Activated naive CD4-positive, alpha-beta T cell treated with Interleukin-2 at 50 U/mL for 16 hours (primary cell): ENCODE measurements at places on chromosomes 12 and 14.
A peak's percentile ranks its signal among the peaks of the same experiment; 100 is the strongest.

DNA sequence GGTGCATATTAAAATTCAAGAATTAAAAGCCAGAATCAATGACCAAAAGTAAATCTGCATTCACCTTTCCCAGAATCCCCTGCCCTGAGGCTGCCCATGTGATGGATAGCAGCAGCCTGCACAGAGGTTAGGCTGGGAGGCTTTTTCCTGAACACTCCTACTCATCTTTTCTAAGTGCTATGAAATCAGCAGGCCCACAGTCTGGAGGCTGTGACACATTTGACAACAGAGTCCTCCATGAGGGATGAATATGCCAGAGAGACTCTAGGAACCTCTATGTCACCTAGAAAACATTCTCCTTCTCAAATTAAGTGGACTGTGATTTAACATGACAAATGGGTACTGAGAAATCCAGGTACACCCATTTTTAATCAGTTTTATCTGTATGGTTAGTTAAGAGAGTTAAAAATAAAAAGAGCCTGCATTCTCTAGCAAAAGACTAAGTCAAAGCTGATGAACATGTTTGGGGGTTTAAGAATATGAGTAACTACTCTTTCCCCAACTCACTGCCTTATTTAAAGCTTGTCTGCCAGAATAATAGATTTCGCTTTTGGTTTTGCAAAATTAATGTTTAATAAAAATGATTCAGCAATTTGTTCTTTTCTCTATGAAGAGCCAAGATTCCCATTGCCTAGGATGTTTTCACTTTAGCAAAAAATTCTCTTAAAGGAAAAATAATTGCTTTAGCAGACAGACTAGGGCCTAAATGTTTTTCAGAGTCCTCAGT lies 115.0 kb downstream of the RTN1 start:
- DNase-seq, result no peak

DNA sequence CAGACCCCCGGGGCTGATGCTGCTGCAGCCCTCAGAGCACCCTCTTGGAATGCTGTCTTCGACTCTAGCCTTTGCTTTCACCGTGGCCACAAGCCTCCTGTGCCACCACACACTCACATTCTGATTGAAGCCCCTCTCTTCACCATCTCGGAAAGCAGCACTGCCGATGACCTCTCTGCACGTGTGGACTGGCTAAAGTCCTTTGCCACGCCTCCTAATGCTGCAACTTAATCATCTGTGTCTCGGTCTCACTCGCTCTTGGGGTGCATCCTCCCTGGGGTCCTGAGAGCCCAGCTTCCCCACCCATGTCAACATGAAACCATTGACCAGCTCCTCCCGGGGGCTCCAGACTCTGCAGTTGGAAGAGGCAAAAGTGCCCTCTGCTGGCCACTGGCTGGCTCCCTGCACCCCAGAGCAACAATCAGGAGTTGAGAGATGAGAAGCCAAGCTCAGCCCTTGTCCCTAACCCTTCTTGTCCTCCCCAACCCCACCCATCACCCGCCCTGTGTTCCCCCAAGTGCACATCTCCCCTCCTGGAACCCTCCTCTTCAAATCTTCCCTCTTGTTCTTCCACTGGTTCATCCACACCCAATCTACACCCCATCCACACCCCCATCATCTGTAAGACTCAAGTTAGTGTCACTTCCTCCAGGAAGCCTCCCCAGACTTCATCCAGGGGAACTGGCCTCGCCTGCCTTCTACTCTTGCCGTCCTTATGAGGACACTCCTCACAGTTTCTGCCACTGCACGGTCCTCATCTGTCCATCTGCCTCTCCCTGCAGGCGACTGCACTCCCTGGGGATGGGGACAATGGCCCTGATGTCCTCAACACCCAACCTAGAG lies 23.6 kb upstream of the FAM181A start:
- DNase-seq, result no peak

DNA sequence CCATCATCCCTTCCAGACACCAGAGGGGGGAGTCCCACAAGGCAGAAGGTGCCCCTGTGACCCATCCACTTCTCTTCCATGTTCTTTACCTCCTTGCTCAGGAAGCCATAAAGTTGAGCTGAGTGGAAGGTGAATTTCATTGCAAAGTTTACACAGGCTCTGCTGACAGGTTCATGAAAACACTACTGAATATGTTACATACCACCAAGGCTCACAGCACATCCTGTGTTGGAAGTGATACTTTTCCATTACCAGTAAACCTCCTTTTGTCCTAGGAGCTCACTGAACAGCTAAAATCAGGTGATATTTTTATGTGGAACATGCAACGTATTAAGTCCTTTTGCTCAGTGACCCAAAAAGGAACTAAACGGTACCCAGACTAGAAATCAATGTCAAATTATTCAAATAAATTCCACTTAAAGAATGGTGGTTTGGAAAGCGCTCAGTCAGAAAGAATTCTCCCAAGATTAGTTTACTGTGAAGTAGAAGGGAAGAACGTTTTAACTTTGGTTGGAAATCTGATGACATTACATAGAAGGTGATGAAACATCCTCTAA lies 196.2 kb upstream of the NUDT4 start:
- DNase-seq, result no peak

- peak; percentile 53 for DNase-seq
Observed at GRCh38 chr12:104790296-104791125, 167.6 kb downstream of the SLC41A2 start.

- no peak for DNase-seq
Observed at GRCh38 chr14:83425138-83425537, 1891.5 kb upstream of the SEL1L start.

DNA sequence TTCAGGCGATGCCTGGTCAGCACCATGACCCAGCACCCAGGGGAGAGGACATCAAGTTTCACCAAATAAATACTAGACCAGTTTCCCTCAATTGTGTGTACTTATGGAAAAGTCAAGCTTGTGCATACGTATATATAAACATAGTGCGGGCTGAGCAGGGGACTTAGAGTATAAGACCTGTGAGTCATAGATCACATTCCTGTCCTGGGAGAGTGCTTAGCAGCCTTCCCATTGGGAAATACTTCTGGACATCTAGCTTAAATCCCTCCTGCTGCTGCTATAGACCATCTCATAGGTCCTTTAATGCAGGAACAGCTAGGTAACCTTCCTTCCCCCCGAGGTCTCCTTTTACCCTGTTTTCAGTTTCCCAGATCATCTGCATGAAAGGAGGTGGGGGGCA lies 51.9 kb downstream of the PRMT8 start:
- DNase-seq, result no peak

DNA sequence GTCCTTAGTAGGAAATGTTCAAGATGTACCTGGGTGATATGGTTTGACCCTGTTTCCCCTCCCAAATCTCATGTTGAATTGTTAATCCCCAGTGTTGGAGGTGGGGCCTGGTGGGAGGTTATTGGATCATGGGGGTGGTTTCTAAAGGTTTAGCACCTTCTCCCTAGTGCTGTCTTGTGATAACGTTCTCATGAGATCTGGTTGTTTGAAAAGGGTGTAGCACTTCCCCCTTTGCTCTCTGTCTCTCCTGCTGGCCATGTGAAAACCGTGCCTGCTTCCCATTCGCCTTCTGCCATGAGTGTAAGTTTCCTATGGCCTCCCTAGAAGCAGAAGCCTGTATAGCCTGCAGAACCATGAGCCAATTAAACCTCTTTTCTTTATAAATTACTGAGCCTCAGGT lies 353.0 kb upstream of the SFSWAP start:
- DNase-seq, result no peak

DNA sequence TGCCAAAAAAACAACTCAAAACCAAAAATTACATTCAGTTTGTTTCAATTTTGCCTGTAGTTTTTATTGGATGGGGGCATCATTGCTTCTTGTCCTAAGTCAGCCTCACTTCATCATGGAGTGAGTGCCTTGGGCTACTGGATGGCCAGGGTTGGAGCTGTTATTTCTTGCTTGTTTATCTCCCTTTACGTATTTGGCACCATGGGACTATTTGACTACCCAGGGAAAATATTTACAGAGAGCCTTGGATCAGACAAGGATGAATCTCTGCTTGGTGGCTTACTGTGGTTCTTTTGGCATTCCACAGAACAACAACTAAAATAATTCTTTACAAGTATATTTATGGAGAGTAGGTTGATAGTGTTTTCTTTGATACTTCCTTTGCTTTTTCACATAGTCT lies 160.8 kb upstream of the SEL1L start:
- DNase-seq, result no peak

GRCh38 chr14:89787525-89787924 lies 167.0 kb downstream of the EFCAB11 start:
- DNase-seq, result no peak

DNA sequence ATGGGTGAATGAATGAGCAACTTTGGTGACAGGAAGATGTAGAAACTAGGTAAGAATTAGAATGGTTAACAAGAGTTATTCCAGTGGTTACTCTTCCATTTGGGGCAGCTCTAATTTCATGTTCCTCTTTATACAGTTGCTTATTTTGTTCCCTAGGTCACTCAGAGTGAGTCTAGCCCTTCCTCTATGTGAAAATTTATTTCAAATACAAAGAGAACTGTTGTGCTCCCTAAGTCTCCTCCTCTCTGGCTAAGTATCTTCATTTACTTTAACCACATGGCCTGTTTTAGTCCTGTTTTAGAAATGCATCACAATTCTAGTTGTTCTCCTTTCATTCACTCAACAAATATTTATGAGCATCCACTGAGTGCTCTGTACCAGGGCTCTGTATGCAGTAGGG lies 51.1 kb upstream of the HIF1A start:
- DNase-seq, result no peak

DNA sequence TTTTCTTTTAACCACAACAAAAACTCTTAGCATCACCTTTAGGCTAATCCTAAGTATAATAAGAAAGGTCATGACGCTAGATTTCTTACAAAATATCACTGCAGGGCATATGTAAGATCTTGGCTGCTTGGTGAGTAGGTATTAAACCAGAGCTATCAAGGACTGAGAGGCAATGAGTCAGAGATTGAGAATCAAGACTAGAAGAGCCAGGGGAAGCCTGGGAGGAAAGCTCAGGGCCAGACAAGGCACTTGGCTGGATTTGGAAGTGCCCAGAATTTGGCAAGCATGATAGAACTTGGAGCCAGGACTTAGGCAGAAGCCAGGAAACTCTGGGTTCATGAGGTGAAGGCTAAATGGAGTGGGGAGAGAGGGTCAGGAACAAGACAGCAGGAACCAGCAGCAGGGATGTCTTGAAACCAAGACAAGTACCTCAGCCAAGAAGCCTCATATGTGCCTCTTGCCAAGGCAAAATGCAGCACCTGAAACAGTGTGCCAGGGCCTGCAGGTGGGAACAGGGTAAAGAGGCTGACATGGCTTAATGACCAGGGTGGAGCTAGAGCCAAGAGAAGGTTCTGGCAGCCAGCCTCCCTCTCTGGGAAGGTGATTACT lies 49.9 kb downstream of the PTHLH start:
- no peak for DNase-seq

- peak; percentile 87 for DNase-seq
Observed at GRCh38 chr14:75542588-75543091, 20.4 kb downstream of the BATF start.

- DNase-seq, result no peak
Observed at GRCh38 chr12:131002216-131002631, 48.5 kb downstream of the ADGRD1 start.

- no peak for DNase-seq
Observed at GRCh38 chr14:88910386-88910785, 85.9 kb downstream of the TTC8 start.
